ENCODE measurements at places on chromosomes 1 and 21.

DNA sequence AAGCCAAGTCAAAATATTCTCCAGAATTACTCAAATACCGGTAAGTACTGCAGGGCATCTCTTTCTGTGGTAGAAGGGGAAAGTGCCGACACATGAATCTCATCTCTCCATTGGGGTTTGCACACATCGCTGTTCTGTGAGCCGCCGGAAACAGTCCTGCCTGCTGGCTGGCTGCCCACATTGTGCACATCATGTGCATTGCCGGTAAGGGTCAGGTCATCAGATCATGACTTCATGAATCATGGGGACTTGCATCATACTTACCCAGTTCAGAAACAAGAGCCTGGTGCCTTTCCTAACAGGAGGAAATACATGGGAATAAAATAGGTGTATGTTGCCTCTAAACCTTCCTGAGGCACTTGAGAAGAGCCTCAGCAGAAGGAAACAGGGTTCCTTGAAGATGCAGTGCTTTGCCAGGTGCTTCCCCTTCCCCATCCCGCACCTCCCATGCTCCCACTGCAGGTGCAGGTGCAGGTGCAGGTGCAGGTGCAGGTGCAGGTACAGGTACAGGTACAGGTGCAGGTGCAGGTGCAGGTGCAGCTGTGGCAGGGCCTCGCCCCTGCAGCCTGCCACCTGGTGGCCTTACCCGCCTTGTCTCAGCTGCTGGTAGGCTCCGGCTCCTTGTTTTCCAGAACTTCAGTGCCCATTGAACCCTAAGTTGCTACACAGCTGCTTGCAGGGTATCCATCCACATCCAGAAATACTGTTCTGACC is 26.5 kb downstream of the GPR137B start:
- DNase-seq, result no peak

GRCh38 chr1:30284728-30285475 is 438.5 kb downstream of the MATN1 start:
- no peak for DNase-seq

DNA sequence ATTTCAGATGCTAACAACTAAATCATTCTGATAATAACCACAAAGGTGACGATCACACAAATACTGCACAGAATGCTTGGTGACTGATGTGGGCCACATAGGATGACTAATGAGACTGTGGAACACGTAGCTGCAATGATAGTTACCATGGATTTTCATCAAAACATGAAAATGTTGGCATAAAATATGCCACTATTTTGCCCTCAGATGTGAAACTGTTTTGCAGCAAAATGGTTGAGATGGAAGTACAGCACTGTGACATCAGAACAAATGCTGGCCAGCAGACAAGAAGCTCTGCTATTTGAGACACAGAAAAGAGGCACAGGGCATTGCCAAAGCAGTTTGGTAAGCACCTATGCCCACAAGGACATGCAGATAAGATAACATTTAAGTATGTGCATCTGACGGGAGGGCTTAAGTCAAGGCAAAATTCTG is 83.8 kb downstream of the NIBAN1 start:
- no peak for DNase-seq

GRCh38 chr1:245085508-245086095 is 69.2 kb upstream of the KIF26B start:
- DNase-seq, result no peak

GRCh38 chr1:38581396-38581795 is 278.2 kb downstream of the RRAGC start:
- DNase-seq, result no peak

DNA sequence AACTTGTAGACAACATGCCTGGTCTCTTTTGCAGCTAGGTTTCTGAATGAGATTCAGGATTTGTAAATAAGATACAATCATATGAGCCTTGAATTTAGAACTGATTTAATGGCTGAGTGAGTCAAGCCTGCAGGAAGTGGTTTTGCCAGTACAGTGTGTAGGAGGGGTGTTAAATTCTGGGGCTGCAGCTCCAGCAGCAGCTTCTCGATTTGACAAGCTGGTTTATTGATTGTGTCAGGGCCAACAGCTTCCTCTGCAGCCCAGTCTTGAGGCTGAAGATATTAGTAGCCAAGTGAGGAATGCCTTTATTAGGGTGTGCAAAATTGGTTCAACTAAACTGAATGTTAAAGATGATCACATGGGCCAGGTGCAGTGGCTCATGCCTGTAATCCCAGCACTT is 11.5 kb upstream of the PLA2G5 start:
- no peak for DNase-seq

GRCh38 chr1:211732293-211732980 is 57.0 kb upstream of the NEK2 start:
- no peak for DNase-seq

GRCh38 chr1:41385398-41386195 is 24.4 kb downstream of the FOXO6 start:
- DNase-seq, result no peak

DNA sequence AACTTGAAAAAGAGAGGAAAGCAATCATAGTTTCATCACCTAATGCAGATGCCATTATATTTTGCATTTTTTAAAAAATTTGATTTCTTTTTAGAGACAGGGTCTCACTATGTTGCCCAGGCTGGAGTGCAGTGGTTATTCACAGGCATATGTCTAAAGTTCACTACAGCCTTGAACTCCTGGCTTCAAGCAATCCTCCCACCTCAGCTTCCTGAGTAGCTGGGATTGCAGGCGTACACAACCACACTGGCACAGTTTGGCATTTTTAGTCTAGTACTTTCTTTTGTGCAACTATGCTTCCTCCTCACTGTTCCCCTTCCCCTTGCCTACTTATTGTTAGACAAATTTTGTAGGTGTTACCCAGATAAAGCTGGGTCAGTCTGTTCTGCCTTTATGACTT is 18.0 kb downstream of the RHOU start:
- no peak for DNase-seq

DNA sequence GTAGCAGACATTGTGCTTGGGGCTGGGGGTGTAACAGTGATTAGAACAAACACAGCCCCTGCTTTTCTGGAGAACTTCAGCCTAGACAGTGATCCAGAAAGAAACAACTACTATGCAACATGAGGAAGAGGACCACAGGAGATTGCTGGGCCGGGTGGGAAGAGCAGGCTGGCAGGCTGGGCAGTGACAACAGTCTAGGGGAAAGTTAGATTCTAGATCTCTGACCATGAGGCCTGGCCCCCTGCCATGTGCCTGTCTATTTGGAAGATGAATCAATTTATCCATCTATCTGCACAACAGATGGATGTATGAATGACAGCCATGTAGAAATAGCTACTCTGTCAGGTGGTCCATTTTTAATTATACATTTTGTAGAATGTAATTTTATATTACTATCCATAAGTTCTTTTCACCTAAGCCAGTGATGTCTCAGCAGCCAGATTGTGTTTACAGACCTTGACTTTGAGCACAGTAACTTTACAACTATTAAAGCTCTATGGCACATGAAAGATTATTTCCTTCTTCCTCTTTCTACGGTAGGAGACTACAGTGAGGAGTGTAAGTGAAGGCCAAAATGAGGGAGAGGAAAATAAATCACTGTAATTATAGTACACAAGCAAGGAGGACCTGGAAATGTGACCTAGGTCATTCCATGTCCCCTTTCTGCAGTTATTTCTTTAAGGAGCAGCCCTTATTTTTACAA is 15.5 kb downstream of the CLIC6 start:
- no peak for DNase-seq

GRCh38 chr1:199976496-199977144 is 50.9 kb upstream of the NR5A2 start:
- DNase-seq, result no peak

DNA sequence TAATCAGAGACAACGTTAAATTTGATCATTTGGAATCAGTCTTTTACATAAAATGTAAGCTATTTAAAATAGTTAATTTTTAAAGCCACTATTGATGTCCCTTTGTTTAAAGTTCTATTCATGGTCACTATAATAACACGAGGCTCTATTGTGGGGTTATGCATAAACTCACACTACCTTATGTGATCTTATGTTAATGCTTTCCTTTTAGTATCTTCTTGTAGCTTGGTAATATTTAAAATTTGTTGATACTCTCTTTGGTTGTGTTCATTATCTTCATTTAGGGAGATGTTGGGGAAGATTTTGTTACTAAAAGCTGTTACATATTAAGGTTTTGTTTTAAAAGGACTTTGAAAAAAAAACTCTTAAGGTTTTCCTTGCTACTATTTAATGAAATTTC is 1.2 kb downstream of the B3GALT2 start:
- no peak for DNase-seq

Data from NCI-H1105 treated with DMSO at 0.1 percent for 48 hours (cell line).